ENCODE measurements at places on chromosomes 12 and 14.

GRCh38 chr12:943051-943450 lies 6.4 kb downstream of the RAD52 start:
- no peak for DNase-seq

- DNase-seq, result no peak
Observed at GRCh38 chr14:57998766-57999165, 132.9 kb upstream of the SLC35F4 start.

DNA sequence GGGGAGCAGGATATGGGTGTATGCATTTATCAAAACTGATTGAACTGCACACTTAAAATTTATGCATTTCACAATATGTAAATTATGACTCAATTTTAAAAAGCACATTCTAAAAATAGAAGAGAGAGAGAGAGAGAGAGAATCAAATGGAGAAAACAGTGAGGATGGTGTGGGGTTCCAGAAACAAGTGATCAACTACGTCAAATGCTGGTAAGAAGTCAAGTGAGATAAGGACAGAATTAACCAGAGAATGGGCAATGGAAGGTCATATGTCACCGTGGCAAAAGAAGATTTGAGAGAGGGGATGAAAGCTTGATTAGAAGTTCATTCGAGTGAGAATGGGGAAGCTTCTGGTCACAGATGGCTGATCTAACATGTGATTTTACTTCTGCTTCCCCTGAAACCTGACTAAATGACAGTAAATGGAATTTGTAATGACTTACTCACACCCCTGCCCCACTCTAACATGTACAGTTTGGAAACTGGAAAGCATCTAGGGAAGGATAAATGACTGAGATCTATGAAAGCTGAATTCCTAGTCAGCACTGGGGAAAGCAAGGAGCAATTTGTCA lies 276.5 kb upstream of the AMIGO2 start:
- DNase-seq, result no peak

DNA sequence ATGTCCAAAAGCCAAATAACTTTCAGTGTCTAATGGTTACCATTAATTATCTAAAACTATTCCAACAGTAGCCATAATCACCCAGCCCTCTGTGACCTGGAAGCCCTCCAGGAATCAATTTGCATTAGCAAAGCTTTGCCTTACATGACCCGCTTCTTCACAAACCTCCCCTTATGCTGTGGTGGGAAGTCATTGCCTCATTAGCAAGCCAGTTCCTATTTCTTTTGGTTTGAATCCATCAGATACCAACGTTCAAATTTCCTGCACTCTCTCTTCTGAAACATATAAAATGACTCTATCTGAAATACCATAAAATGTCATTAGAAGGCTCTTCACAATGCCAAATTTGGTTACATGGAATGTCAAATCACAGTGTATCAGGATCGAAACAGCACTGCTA lies 268.3 kb upstream of the PRKD1 start:
- DNase-seq, result no peak

DNA sequence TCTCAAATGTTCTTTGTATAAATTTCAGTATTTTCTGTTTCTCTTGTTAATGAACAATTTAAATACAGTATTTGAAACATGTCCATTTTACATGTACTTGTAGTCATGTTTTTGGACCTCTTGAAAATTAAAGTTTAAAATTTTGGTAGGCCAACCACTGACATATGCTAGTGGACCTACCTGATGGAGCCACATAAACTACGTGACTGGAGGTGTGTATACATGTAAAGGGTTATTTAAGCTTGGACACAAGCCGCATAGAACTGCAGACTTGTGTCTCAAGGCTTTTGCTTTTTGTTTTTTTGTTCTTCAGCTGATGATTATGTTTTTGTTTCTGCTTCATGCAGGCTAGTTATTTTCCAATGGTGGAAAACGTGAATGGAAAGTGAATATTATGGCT lies 568.5 kb upstream of the MDGA2 start:
- DNase-seq, result no peak

Measured in stimulated activated CD4-positive, alpha-beta T cell treated with anti-CD3 and anti-CD28 coated beads, Interleukin-15, amount 100 ng/mL, for 1 hour (primary cell).